ENCODE measurements at places on chromosomes 2 and 18. TPM values are rescaled to one million over a fixed set of nuclear protein-coding genes. Genes with fewer than 3 reads are reported as not detected.

CIB4 gene
- total RNA-seq: not detected

KATNAL2 gene
- 2.6 TPM for total RNA-seq

HS1BP3 gene
- 13.1 TPM for total RNA-seq

HOXD10 gene
- not detected for total RNA-seq

KCNIP3 gene
- not detected for total RNA-seq

DCDC2C gene
- not detected for total RNA-seq

DRC1 gene
- not detected for total RNA-seq

ABCG8 gene
- total RNA-seq: not detected

ITGB6 gene
- not detected for total RNA-seq

RESP18 gene
- not detected for total RNA-seq

STARD7 gene
- 148 TPM for total RNA-seq

GPAT2 gene
- total RNA-seq: 4.5 TPM

- no peaks in the 10 kb centered on the region for H3K36me3 ChIP-seq
- DNase-seq: no peak
- H3K4me1 ChIP-seq: peaks cover 8% of the 10 kb centered on the region
- no peaks in the 10 kb centered on the region for H3K27me3 ChIP-seq
These were observed 518.8 kb upstream of the MEX3C start for GRCh38 chr18:51716277-51716676.

GRCh38 chr2:30947686-30948085 is 140.4 kb upstream of the CAPN13 start:
- no peak overlapping the region for H3K4me3 ChIP-seq
- H3K27me3 ChIP-seq: no peaks in the 10 kb centered on the region
- H3K27ac ChIP-seq: no peak overlapping the region
- H3K4me1 ChIP-seq: no peaks in the 10 kb centered on the region
- H3K36me3 ChIP-seq: no peaks in the 10 kb centered on the region

DNA sequence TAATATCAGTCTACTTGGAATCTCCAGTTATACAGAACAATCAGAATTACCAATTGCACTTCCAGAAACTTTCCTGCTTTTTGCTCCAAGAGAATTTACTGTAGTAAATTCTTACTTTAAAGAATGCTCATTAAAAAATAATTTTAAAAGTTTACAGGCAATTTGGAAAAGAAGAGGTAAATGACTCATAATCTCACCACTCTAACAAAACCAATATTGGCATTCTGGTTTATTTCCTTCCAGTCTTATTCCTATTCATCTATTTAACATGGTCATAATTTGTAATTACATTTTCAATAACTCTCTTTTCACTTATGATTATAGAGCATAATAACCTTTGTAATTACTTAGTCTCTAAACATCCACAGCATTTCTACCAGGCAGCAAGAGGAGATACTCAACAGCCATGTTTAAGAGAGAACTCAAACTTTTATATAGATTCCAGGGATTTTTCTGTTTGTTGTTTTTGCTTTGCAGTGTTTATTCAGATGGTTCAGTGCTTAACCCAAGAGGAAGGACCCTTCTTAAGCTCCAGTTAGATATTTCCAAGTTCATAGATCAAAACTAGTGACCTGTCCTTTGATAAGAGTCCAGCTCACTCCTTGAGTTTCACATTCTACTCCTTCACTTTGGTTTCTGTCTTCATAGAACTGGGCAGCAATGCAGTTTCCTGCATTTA is 464.7 kb downstream of the TXNL1 start:
- H3K4me1 ChIP-seq: no peaks in the 10 kb centered on the region
- no peak for DNase-seq
- H3K4me3 ChIP-seq: no peak overlapping the region
- no peak overlapping the region for H3K27ac ChIP-seq

DNA sequence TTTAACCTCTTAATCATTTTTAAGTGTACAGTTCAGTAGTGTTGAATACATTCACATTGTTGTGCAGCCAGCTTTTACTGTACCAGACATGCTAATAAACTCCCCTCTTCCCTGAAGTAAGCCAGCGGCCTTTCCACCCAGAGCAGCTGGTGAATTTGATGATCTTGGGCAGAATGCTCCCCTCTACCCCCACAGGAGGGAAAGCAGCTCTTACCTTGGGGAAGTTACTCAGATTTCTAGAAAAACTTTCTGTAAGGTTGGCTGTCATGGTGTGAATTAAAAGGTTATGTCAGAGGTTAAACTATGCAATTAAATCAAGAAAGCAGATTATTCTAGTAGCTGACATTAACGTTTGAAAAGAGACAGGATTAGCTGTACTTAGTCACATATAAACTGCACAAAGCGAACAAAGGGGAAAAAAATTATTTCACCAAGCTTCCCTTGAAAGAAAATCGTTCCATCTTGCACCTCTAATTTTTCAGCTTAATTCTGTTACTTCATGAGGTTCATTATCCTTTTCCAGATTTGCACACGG is 398.5 kb upstream of the NRP2 start:
- H3K27ac ChIP-seq: no peak overlapping the region
- H3K27me3 ChIP-seq: no peaks in the 10 kb centered on the region
- no peak for DNase-seq
- H3K4me3 ChIP-seq: no peak overlapping the region

- no peaks in the 10 kb centered on the region for H3K27me3 ChIP-seq
- H3K4me1 ChIP-seq: peaks cover 83% of the 10 kb centered on the region
- no peak for DNase-seq
- H3K4me3 ChIP-seq: peak overlapping the region; percentile 25
- peak overlapping the region; percentile 80 for H3K27ac ChIP-seq
These were observed 7.4 kb downstream of the TMEM127 start for GRCh38 chr2:96258166-96259022.

DNA sequence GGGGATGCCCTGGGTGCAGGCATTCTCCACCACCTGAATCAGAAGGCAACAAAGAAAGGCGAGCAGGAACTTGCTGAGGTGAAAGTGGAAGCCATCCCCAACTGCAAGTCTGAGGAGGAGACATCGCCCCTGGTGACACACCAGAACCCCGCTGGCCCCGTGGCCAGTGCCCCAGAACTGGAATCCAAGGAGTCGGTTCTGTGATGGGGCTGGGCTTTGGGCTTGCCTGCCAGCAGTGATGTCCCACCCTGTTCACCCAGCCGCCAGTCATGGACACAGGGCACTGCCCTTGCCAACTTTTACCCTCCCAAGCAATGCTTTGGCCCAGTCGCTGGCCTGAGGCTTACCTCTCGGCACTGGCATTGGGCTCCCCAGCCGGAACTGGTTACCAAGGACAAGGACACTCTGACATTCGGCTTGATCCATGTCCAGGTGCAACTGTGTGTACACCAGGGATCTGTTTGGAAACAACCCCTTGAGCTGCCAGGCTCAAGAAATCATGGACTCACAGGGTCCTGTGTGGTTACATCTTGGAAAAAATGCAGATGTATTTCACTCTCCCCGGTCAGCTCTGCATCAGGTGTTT is 31.8 kb downstream of the SLC1A4 start:
- no peak overlapping the region for H3K27ac ChIP-seq
- H3K4me3 ChIP-seq: no peak overlapping the region
- DNase-seq: no peak
- no peaks in the 10 kb centered on the region for H3K27me3 ChIP-seq
- peaks cover 51% of the 10 kb centered on the region for H3K4me1 ChIP-seq
- peaks cover 75% of the 10 kb centered on the region for H3K36me3 ChIP-seq

DNA sequence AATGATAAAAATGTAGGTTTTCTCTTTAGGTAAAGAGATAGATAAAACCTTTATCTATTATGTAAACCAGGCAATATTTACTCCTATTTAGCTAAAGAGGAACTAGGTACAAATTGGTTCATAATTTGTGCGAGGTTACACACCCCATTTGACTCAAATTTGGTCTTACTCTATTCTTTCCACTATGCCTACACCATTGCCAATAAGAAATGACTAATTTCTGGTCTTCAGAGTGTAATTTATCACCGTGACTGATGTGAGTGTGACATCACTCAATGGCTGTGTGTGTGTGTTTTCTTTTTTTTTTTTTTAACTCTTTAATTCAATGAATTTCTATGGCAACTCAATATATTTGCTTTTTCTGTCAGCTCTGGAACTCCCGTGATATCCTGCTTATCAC is 955.8 kb downstream of the TDRD15 start:
- DNase-seq: no peak
- no peak overlapping the region for H3K27ac ChIP-seq
- no peaks in the 10 kb centered on the region for H3K27me3 ChIP-seq

- no peak overlapping the region for H3K4me3 ChIP-seq
- peaks cover 10% of the 10 kb centered on the region for H3K36me3 ChIP-seq
- H3K4me1 ChIP-seq: peaks cover 4% of the 10 kb centered on the region
- H3K27me3 ChIP-seq: no peaks in the 10 kb centered on the region
These were observed 142.1 kb downstream of the CABLES1 start for GRCh38 chr18:23277399-23277798.

GRCh38 chr18:39561126-39561525 is 1995.5 kb upstream of the CELF4 start:
- DNase-seq: no peak
- H3K4me1 ChIP-seq: no peaks in the 10 kb centered on the region
- no peak overlapping the region for H3K4me3 ChIP-seq
- H3K36me3 ChIP-seq: no peaks in the 10 kb centered on the region
- no peak overlapping the region for H3K27ac ChIP-seq
- no peaks in the 10 kb centered on the region for H3K27me3 ChIP-seq

GRCh38 chr18:60915160-60915559 is 418.1 kb upstream of the CDH20 start:
- H3K36me3 ChIP-seq: no peaks in the 10 kb centered on the region
- no peak overlapping the region for H3K4me3 ChIP-seq
- no peaks in the 10 kb centered on the region for H3K27me3 ChIP-seq
- H3K4me1 ChIP-seq: no peaks in the 10 kb centered on the region

DNA sequence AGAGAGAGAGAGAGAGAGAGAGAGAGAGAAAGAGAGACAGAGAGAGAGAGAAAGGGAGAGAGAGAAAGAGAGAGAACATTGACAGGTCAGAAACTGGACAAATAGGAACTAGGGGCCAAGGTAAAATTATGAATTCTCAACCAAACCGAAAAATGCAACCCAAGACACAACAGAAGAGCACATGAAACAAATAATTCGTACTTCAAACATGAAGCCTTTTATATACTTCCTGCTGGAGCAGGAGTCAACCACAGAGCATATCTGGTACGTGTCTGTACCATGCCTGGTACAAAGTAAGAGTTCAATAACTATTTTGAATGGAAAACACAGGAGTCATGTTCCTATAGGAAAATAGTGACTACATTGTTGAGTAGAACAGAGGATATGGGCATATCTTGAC is 6.5 kb upstream of the VPS54 start:
- DNase-seq: no peak
- H3K36me3 ChIP-seq: no peaks in the 10 kb centered on the region

- no peak overlapping the region for H3K4me3 ChIP-seq
- no peaks in the 10 kb centered on the region for H3K27me3 ChIP-seq
- H3K27ac ChIP-seq: no peak overlapping the region
- no peak for DNase-seq
- no peaks in the 10 kb centered on the region for H3K36me3 ChIP-seq
These were observed 102.8 kb downstream of the RNF144A start for GRCh38 chr2:7020059-7020458.

DNA sequence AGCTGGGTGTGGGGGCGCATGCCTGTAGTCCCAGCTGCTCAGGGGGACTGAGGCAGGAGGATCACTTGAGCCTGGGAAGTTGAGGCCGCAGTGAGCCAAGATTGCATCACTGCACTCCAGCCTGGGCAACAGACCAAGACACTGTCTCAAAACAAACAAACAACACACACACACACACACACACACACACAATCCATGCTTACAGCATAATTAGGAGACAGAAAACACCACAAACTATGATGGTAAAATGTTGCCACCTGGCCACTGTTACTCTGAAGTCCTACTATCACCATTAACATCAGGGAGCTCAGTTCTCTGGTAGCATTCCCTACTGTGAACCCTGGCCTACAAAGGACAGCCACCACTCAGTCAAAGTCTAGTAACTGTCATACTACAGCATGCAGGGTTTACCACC is 18.3 kb downstream of the DNPEP start:
- no peak overlapping the region for H3K4me3 ChIP-seq
- peaks cover 19% of the 10 kb centered on the region for H3K36me3 ChIP-seq
- H3K4me1 ChIP-seq: no peaks in the 10 kb centered on the region
- no peaks in the 10 kb centered on the region for H3K27me3 ChIP-seq
- no peak for DNase-seq

- H3K27ac ChIP-seq: no peak overlapping the region
- DNase-seq: no peak
- H3K27me3 ChIP-seq: peaks cover 14% of the 10 kb centered on the region
- H3K4me1 ChIP-seq: no peaks in the 10 kb centered on the region
- H3K36me3 ChIP-seq: no peaks in the 10 kb centered on the region
These were observed 47.5 kb downstream of the INHBB start for GRCh38 chr2:120393456-120393855.

DNA sequence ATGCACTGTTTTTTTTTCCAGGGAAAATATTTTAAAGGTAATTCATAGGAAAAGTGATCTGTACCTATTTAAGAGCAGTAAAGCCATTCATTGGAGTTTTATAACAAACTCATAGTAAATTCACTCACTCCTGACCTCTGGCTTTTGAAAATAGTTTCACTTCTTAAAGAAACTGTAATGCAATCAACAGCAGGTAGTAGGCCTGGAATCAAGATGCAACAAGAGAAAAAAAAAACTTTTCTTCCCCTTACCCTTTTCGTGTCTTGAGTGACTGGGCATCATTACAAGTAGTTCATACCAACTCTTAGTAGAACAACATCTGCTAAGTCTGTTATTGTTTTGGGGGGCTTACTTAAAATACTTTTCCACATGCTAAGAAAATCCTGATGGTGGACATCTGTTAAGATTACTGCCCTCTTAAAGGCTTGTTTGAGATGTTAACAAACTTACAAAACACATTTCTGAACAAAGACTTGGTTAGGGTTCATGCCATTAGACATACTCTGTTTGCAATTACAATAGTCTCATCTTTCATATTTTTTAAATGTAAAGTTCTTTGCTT is 164.1 kb upstream of the FOSL2 start:
- H3K4me3 ChIP-seq: no peak overlapping the region
- no peaks in the 10 kb centered on the region for H3K27me3 ChIP-seq
- H3K36me3 ChIP-seq: peaks cover 7% of the 10 kb centered on the region
- no peak overlapping the region for H3K27ac ChIP-seq

DNA sequence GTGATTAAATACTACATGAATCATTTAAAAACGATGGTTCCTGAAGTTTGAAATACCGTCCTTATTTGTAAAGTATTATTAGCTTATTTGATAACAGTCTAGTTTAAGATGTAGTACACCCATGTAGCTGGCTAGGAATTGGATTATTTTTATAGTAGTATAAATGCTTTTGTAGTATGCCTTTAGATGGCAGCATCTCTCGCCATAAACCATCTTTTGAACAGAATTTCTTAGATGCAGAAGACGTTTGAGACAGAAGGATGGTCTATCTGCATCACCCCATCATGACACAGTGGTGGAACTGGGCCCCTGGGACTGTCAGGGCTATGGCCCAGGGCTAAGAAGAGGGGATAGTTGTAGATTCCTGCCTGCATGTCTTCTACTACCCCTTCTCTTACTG is 152.7 kb downstream of the WDSUB1 start:
- no peak overlapping the region for H3K27ac ChIP-seq
- no peak for DNase-seq
- peaks cover 9% of the 10 kb centered on the region for H3K27me3 ChIP-seq
- no peaks in the 10 kb centered on the region for H3K4me1 ChIP-seq
- H3K36me3 ChIP-seq: no peaks in the 10 kb centered on the region
- H3K4me3 ChIP-seq: no peak overlapping the region

- no peak for DNase-seq
- no peaks in the 10 kb centered on the region for H3K27me3 ChIP-seq
- H3K4me1 ChIP-seq: no peaks in the 10 kb centered on the region
- H3K27ac ChIP-seq: no peak overlapping the region
These were observed 459.5 kb upstream of the FANCL start for GRCh38 chr2:58700591-58700990.

- peaks cover 26% of the 10 kb centered on the region for H3K4me1 ChIP-seq
- peak overlapping the region; percentile 2 for H3K27ac ChIP-seq
- H3K27me3 ChIP-seq: no peaks in the 10 kb centered on the region
- DNase-seq: no peak
- no peak overlapping the region for H3K4me3 ChIP-seq
- H3K36me3 ChIP-seq: peaks cover 25% of the 10 kb centered on the region
These were observed 79.9 kb downstream of the THADA start for GRCh38 chr2:43515807-43516497.
